T-helper 1 cell (primary cell): ENCODE measurements at places on chromosomes 4 and X.

DNA sequence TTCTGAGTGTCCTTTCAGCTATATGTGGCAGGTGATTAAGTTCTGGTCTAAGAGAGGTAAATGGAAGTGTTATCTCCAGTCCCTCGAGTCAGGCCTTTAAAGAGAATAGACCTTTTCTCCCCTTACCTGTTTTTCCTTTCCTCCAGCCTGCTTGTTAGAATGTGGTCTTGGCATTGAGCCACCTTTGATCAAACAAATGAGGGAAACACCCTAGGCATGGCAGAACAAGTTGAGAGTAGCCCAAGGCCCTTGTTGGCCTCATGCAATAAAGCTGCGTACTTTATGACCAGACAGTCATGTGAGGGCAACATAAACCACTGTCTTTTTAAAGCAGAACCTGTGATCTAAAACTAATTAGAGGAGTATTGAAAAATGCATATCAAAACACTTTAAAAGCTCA lies 13.2 kb upstream of the IL13RA2 start:
- DNase-seq = no peak

DNA sequence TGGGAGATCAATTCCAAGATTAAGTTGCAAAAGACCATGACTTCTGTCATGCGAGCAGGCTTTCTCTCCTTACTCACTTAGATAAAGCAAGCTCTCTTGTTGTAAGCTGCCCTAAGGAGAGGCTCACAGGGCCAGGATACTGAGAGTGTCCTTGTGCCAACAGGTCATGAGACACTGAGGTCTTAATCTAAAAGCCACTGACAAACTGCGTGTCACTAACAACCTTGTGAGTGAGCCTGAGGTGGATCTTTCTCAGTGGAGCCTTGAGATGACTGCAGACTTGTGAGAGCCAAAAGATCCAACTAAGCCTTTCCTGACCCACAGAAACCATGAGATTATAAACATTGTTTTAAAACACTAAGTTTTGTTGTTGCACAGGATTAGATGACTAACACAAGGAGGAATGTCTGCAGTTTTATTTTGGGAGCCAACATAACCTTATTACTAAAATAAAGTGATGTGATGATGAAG lies 170.5 kb downstream of the SLC39A8 start:
- DNase-seq = no peak

DNA sequence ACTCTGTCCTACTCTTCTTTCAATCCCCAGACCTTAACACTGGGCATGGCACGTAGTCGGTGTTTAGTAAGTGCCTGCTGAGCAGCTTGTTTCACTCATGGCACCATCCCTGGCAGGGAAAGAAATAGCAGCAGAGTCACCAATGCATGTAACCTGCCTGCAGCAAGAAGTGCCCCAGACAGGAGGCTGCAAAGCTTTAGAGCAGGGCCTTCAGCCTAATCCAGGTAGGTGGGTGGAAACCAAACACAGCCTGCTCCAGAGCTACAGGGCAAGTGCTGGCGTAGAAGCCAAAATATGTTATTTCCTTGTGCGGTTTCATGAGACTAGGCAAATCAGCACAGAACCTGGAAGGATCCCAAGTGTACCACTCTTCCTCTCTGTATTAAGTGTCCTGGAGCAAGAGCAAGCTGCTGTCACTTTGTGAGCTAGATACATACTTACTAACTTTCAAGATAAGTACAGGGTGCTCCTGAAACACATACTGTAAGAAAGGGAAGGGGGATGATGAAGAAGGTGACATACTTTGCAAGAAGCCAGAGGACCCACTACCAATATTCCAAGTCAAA lies 5.5 kb downstream of the PROM1 start:
- no peak for DNase-seq

DNA sequence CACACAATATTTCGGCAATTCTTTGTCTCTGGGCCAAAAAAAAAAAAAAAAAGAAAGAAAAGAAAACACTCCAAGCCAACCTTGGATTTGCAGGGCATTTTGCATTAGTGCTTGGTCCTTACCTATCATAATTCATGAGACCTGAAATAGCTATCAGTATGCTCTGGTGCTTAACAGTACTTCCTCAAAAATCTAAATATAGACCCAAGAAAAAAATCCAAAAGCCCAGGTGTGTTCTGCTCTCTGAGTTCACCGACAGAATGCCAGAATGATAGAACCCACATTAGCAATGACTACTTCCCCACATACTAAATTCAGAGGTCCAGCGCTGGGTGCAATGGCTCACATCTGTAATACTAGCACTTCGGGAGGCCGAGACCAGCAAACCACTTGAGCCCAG lies 42.9 kb downstream of the ABCG2 start:
- no peak for DNase-seq

- no peak for DNase-seq
Measured at GRCh38 chr4:154441124-154441523, 50.5 kb downstream of the DCHS2 start.

DNA sequence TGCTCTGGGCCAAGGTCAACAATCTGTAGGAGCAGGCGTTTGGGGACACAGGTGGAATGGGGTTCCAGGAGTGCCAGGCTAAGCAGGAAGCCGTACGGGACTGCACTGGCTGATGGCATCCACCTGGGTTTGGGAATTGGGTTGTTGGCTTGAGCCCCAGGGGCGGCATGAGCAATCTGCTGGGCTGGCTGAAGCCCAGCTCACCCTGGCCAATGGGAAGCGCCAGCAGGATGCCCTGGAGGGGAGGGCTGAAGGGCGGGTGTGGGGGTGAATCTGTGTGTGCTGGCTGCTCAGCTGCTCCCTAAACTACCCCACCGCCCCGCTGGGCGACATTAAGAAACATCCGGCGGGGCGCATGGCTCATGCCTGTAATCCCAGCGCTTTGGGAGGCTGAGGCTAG lies 8.9 kb upstream of the RGS12 start:
- DNase-seq = no peak

DNA sequence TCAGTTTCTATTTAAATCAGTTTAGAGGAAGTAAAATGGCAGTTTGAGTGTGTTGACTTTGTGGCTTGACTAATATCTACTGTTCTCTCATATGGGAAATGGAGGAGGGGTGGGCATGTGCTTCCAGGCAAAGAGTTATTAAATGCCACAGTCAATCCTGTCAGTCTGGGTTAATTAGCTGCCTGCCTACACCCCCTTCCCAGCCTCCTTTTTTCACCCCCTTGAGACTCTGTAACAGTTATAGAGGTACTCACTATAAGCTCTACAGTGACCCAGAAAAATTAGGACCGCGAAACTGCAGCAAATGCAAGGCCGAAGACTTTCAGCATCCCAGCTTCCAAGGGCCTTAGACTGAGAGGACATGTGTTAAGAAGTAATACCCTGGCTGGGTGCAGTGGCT lies 165.2 kb downstream of the CORIN start:
- DNase-seq = no peak

DNA sequence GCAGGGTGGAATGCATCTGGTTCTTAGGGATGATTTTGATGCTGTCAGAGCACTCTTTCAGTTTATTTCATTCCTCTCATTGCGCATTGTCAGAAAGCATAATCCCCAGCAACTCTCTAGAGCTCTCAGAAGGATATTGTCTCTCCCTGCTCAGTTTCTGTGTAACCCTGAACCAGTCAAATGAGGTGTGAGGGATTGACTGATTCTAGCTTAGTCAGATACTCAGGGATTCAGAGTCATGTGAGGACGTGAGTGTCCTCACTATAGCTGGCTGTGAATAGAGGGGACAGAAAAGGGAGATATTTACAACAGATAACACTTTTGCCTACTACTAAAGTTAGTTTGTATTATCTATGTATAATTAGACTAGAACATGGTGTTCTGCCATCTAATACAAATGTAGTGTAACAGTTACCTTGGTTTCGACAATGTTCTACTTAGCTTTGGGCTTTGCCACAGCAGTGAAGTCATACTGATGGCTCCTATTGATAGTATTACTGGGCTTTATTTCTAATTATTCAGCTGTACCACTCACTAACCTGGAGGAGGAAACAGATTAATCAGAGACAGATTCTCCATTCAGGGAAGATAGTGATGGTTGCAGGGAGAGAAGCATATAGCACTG lies 19.5 kb downstream of the AP1AR start:
- no peak for DNase-seq

GRCh38 chr4:61579786-61580185 lies 379.7 kb downstream of the ADGRL3 start:
- no peak for DNase-seq

GRCh38 chr4:139675651-139676050 lies 10.0 kb downstream of the MGST2 start:
- DNase-seq = no peak

GRCh38 chr4:95985051-95985450 lies 145.2 kb downstream of the PDHA2 start:
- DNase-seq = no peak

GRCh38 chrX:10381193-10381592 lies 224.4 kb downstream of the CLCN4 start:
- DNase-seq = no peak

DNA sequence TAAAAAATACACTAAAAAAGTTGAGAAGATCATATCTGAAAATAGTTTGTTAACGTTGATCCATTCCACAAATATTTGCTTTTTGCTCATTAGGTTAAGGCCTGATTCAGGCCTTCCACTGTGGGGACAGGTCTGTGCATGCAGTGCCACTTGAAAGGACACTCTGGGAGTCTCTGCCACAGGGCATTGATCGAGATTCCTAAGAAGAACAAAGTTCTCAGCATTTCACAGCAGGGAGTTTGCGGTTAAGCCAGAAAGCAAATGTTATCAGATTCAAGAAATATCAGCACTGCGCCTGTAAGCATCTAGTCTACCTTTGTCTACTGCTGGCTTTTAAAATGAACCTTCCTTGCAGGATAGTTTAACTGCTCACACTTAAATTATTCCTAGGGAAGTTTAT lies 62.2 kb upstream of the TNIP3 start:
- DNase-seq = no peak

- DNase-seq = no peak
Measured at GRCh38 chrX:13051529-13052172, 7.2 kb upstream of the FAM9C start.

- peak; percentile 63 for DNase-seq
Measured at GRCh38 chrX:40068048-40068447, 29.7 kb downstream of the BCOR start.

- DNase-seq = no peak
Measured at GRCh38 chrX:13432414-13433297, 112.8 kb upstream of the ATXN3L start.

GRCh38 chr4:53960843-53961242 lies 103.6 kb downstream of the CHIC2 start:
- DNase-seq = no peak

DNA sequence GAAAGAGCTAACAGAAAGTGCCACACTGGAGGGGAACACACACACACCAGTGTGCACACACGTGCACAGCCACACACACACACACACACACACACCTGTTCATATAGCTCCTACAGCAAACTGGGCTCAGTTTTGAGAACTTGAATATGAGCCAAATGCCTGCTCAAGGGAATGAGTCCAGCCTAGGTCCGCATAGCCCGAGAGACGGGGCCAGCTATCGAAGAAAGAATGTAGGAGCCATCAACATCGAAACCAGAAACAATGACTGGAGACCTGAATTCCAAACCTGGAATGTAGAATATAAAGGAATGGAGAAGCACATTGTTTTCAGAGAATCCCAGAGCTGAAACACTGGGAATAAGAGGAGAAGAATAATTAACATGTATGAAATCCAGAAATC lies 37.6 kb upstream of the ERVMER34-1 start:
- no peak for DNase-seq

DNA sequence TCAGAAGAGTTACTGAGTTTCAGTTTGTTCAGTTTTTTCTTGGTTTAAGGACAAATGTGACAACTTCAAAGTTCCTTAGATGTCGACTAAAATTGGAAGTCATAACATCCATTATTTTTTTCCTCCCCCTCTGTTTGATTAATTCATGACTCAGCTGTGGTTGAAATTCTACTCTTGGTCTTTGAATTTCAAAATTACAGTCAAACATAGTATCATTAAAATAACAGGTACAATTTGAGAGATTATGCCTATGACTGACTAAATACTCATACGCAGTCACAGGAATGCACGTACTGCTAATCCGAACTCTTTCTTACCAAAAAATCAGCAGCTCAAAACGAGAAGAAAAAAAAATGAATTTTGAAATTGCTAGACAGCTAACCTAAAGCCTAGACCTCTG lies 1434.8 kb downstream of the RAPGEF2 start:
- no peak for DNase-seq

DNA sequence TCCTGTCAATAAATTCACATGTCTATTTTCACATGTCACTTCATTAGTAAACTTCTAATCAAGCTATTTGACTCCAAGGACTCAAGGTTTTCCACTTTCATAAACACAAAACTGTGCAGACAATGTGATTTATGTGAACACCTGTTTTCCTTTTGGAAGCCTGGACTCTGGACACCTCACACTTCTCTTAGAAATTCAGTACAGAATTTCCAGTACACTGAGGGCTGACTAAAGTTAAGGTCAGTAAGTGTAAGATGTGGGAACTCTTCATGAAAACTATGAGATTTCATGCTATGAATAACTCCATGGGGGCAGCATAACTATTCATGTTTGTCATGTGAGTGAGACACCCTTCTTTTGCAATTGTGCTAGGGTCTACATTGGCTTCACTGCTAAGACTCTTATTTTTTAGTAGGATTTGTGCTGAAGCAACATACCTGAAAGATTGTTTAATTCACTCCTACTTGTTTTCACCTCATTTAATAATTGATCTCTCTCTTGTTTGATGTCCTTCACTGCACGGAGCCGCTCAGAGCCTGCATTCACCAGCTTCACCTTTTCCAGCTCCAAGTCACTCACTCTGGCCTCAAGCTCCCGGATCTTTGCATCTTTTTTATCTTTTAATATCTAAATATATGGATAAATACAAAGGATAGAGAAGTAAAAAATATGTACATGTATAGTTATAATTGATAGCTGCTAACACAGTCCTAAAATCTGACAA lies 55.3 kb downstream of the STBD1 start:
- no peak for DNase-seq

DNA sequence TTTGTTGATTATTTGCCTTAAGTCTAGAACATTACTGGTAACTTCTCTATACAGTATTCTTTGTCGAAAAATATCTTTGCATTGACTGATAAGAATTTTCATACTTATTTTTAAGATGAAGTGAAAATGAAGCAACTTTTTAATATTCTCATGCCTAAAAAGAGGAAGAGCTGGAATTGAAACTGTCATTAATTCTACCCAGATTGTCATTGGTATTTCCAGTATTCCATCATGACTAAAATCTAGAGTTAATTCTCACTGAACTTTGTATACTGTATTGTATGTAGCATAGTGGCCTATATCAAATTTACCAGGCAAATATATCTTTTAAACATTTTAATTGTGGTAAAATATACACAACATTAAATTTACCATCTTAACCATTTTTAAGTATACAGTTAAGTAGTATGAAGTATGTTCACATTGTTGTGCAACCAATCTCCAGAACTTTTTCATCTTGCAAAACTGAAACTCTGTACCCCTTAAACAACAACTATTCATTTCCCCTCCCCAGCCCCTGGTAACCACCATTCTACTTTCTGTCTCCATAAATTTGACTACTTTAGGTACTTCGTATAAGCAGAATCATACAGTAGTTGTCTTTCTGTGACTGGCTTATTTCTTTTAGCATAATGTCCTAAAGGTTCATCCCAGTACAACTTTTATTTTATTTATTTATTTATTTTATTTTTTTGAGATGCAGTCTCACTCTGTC lies 24.3 kb upstream of the ZNF41 start:
- no peak for DNase-seq
